ENCODE measurements at places on chromosomes 7 and 10. TPM values are rescaled to one million over a fixed set of nuclear protein-coding genes. Genes with fewer than 3 reads are reported as not detected.

GRCh38 chr7:116877443-116878217 is 15.2 kb downstream of the CAPZA2 start:
- DNase-seq, result no peak
- H3K27me3 ChIP-seq, result no peaks in the 10 kb centered on the region

DNA sequence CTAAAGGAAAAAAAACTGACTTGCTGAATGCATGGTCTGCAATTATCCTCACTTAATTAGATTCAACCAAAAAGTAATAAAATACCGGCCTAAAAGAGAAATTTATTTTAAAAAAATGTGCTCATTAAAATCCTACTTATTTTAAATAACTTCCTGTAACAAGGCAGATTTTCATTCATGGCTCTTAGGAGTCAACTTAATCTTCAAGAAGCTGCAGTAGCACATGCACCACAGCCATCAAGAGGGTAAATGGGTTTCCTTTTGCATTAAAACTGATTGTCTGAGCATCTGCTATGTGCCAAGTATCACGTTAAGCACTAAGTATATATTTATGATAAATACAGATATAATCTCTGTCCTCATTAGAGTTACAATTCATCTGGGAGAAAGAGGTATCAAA is 69.9 kb downstream of the SNX13 start:
- peaks cover 64% of the 10 kb centered on the region for H3K36me3 ChIP-seq
- no peak for DNase-seq
- no peak overlapping the region for H3K4me3 ChIP-seq
- H3K27me3 ChIP-seq, result no peaks in the 10 kb centered on the region

DNA sequence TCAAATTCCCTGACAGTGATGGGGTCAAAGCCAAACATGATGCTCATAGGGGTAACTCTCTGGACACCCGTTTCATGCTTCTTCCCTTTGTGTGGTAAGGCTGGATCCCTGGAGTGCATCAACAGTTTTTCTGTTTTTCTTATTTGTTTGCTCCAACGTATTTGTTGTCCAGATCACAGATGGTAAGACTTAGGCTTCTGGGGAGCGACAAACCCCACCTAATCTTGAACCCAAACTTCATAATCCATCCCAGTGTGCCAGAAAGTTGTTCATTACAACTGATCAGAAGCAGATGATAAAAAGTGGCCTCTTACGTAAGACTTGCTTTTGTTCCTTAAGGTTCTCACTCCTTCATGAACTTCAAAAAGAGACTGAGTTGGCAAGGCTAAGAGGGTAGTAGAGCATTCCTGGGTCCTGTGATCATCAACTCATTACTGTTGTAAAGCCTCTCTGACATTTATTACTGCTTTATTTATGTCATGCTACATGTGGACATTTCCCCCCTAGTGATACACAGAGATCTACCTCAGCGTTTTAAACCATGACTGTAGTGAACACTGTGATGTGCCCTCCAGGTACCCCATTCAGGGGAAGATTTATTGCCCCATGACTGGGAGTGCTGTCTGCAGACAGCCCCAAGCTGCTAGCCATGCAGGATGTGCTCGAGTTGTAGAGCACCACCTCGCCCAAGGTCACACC is 125.6 kb downstream of the CCDC71L start:
- no peak overlapping the region for H3K27ac ChIP-seq
- no peak for DNase-seq
- H3K4me3 ChIP-seq, result no peak overlapping the region
- H3K27me3 ChIP-seq, result no peaks in the 10 kb centered on the region
- H3K36me3 ChIP-seq, result no peaks in the 10 kb centered on the region
- H3K4me1 ChIP-seq, result no peaks in the 10 kb centered on the region

DNA sequence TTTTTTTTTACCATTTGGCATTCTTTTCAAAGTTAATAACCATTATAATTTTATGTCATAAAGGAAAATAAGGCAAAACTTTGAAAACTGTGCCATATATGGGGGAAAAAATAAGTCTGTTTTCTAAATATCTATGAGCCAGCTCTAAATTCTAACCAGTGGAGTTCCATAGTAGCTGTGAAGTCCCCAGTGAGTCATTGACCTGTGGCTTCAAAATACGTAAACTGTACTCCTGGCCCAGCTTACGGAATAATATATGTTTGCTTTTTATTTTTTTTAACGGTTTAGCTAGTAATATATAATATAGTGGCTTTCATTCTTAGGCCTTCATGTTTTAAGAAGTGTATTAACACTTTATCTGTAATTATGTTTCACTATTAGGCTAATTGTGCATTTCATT is 20.5 kb downstream of the ZRANB1 start:
- no peak overlapping the region for H3K27ac ChIP-seq
- no peaks in the 10 kb centered on the region for H3K27me3 ChIP-seq
- no peak overlapping the region for H3K4me3 ChIP-seq
- H3K4me1 ChIP-seq, result no peaks in the 10 kb centered on the region
- H3K36me3 ChIP-seq, result no peaks in the 10 kb centered on the region
- no peak for DNase-seq

DNA sequence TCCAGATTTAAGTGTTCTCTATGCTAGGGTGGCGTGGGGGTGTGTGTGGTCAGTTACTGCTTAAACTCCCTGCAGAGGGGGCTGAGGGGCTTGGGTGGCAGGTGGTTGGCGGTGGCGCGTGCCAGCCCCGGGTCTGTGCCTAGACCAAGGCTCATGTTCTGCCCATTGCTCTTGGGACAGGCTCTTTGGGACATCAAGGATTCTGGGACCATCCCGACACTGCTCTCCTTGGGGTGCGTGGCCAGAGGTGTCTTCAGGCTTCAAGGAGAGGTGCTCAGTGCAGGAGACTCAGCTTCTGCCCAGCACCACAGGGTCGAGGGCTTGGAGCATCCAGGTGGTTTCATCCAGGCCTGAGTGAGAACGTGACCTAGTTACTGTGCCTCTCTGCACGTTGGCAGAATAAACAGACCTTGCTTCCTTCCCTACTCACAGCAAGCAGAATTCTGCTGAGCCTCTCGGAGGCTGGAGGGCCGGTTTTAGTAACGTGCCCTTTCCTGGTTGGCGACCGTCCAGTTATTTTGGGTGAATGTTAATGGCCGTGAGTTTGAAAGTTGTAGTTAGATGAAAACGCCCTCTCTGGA is 39.9 kb downstream of the CAMK1D start:
- H3K27ac ChIP-seq, result no peak overlapping the region
- no peaks in the 10 kb centered on the region for H3K27me3 ChIP-seq
- peaks cover 8% of the 10 kb centered on the region for H3K4me1 ChIP-seq

GRCh38 chr10:20897146-20897825 is at the start of gene NEBL:
Gene NEBL (minus strand): TSS chr10:20897311. CDS start chr10:20897205, 106 bp downstream.
- no peaks in the 10 kb centered on the region for H3K27me3 ChIP-seq
- H3K4me1 ChIP-seq, result no peaks in the 10 kb centered on the region
- no peaks in the 10 kb centered on the region for H3K36me3 ChIP-seq
- DNase-seq, result no peak
- no peak within 1 kb of the TSS for H3K27ac ChIP-seq

GRCh38 chr10:130737186-130737585 is 574.3 kb downstream of the TCERG1L start:
- DNase-seq, result no peak
- no peaks in the 10 kb centered on the region for H3K27me3 ChIP-seq
- no peak overlapping the region for H3K27ac ChIP-seq
- H3K4me3 ChIP-seq, result no peak overlapping the region

- no peaks in the 10 kb centered on the region for H3K27me3 ChIP-seq
- DNase-seq, result no peak
These were observed 217.3 kb upstream of the HABP2 start for GRCh38 chr10:113335592-113335991.

DNA sequence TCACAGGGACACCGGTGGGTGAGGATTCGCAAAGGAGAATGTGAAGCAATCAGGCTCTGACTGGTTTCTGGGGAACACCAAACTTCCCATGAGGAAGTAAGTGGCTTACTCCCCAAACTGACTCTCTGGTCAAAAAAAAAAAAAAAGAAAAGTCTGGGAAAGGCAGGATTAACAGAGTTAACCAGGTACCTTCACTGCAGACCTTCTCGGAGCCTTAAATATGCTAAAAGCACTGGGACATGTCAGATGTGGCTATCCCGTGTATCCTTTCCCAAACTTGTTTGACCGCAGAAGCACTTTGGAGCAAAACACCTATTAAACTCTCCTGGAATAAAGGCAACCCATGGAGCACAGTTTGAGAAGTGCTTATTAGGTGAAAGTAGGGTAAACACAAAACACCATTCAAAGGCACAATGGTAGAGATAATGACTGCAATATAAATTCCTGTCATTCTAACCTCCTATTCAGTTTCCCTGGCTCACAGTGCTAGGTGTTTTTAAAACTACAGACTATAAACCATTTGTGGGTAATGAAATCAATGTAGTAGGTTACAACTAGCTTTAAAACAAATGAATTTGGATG is 44.1 kb upstream of the MXI1 start:
- H3K27me3 ChIP-seq, result no peaks in the 10 kb centered on the region
- no peaks in the 10 kb centered on the region for H3K4me1 ChIP-seq
- H3K4me3 ChIP-seq, result no peak overlapping the region
- H3K27ac ChIP-seq, result no peak overlapping the region
- no peaks in the 10 kb centered on the region for H3K36me3 ChIP-seq
- no peak for DNase-seq

- no peaks in the 10 kb centered on the region for H3K36me3 ChIP-seq
- no peak overlapping the region for H3K4me3 ChIP-seq
- no peaks in the 10 kb centered on the region for H3K27me3 ChIP-seq
- H3K27ac ChIP-seq, result no peak overlapping the region
These were observed 152.9 kb upstream of the PLXDC2 start for GRCh38 chr10:19663344-19663743.

- H3K4me1 ChIP-seq, result peaks cover 3% of the 10 kb centered on the region
- no peaks in the 10 kb centered on the region for H3K27me3 ChIP-seq
- no peaks in the 10 kb centered on the region for H3K36me3 ChIP-seq
- no peak overlapping the region for H3K27ac ChIP-seq
- no peak for DNase-seq
- no peak overlapping the region for H3K4me3 ChIP-seq
These were observed 13.5 kb downstream of the AHR start for GRCh38 chr7:17311952-17312351.

TEX36 gene
- total RNA-seq, result not detected

AGAP5 gene
- 11.6 TPM for total RNA-seq

HMX3 gene
- not detected for total RNA-seq

ADCYAP1R1 gene
- 0.83 TPM for total RNA-seq

CALHM3 gene
- total RNA-seq, result not detected

SFXN2 gene
- total RNA-seq, result 1.9 TPM
